ENCODE measurements at places on chromosomes 2 and 18.

GRCh38 chr18:35167332-35167731 is 73.5 kb upstream of the ZNF397 start:
- DNase-seq = no peak

DNA sequence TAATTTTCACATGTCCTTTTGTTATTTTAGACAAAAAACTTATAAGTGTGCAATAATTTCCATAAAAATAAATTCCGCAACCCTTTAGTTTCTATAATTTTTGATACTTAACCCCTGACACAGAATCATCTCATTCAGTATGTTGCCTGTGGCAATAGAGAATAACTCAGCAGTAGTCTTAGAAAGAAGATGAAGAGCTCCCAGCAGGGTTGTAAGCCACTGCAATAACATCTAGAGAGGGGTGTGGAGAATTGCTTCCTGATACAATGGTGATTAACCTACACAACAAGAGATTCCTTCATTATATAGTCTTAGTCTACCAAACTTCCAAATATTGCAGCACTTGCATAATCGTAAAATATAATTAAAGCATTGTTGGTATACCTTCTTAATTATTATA is 118.9 kb downstream of the TMX3 start:
- DNase-seq = no peak

GRCh38 chr2:11657646-11658045 is 12.3 kb downstream of the NTSR2 start:
- no peak for DNase-seq

- no peak for DNase-seq
Observed at GRCh38 chr2:6196449-6196848, 504.3 kb downstream of the SOX11 start.

DNA sequence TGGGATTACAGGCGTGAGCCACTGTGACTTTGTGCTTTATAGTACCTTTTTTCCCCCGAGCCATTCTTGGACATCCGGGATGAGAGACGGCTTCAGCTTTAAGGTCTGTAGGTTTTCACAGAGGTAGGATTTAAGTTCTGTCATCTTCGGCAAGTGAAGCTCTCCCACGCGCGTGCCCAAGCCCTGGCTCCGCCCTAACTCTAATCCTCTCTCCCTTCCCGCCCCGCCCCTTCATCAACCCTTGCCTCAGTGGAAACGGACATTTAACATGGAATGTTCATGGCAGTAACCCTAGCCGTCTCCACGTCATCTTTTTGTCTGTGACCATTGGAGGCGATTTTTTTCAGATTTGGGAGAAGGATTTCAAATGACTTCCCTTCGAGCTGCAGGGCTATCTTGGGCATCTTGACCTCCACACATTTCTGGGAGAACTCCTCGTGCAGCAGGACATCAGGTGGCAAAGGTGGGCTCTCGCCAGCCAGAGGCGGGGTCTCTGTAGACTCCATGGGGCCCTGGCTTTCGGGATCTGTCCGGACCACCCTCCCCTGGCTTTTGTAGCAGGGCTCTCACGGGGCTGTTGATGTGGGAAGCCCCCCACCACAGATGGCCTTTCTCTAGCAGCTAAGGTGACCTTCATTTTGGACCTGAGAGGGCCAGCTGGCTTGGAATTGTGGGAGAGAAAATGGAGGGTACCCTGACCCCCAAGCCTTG is 6.8 kb downstream of the COLEC11 start:
- no peak for DNase-seq

- no peak for DNase-seq
Observed at GRCh38 chr18:63986885-63987284, 17.0 kb downstream of the SERPINB8 start.

Measured in NCI-H2029 (cell line).